CD4-positive, alpha-beta T cell treated with Interferon gamma for 1 hour (primary cell): ENCODE measurements at places on chromosomes 12 and 14.

DNA sequence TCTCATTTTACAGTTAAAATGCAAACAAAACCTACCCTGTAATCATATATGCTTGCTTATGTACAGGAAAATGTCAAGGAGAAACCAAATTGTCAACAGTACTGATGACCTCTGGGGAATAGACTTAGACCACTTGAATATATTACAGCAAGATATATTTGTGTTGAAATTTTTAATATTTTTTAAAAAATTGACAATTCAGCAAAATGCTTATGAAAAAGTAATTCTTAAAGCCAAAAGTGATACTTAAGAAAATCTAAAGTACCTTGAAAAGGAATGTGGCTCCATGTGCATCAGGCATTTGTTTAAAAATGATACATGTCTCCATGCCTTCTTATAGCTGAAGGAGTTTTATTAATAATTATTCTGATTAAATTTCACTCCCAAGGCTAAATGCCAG is 49.2 kb downstream of the PTPN21 start:
- no peak for DNase-seq

DNA sequence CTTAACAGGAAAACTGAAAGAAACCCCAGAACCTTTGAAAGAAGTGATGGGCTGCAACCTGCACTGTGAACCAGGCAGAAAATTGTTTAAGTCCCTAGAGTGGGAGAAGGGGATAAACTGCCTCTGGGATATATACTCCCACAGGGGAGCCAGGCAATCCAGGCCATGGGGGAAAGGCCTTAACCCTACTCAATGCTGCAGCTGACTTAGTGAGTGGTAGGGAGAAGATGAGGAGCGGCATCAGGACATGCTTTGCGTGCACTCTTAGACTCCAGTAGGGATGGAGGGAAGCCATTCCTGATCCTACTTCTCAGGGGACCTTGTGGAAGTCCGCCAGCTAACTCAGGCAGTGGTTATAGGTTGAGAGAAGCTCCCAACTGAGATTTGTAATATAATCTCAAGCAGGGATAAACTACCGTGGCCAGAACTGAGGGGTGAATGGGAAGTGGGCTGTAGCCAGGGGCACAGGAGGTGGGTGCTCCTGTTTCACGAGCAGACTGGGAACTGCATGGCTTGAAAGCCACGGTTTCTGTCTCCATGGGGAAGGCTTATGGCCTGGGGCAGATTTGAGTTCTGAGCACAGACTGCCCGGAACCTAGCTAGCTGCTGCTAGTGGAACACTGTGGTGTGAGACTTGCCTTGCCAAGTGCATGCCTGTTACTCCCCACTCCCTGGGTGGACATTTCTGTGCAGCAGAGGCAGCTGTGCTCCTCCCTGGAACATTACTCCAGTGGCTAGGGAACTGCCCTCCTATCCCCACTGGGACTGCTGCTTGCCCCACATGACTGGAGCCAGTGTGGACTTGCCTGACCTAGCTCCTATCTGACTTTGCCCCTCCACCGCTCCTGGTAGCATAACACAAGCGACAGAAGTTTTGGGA is 119.2 kb upstream of the SCAF11 start:
- no peak for DNase-seq

- DNase-seq: no peak
These were observed 186.0 kb downstream of the PAH start for GRCh38 chr12:102730996-102731395.

GRCh38 chr14:92684801-92685560 is 63.4 kb downstream of the LGMN start:
- DNase-seq: no peak

- DNase-seq: no peak
These were observed 156.6 kb downstream of the FOXA1 start for GRCh38 chr14:37438444-37438843.

DNA sequence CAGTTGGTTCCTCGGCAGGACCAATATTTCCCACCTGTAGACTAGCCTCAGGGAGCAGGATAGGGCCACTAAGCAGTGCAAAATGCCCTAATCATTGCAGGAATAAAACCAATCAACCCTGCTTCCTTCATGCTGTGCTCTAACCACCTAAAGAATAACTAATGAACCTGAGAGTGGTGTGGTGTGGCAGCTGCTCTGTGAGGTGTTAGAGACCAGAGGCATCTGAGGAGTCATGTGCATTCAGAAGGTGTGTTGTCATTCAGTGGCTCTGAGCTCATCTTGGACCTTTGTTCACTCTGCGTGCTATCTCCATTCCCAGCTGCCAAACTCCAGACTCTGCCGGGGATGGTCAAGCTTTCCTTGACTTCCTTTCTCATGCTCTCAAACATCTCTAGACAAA is 136.7 kb upstream of the EGLN3 start:
- DNase-seq: no peak

- peak; percentile 64 for DNase-seq
These were observed 69.6 kb downstream of the MOK start for GRCh38 chr14:102235275-102235897.

- no peak for DNase-seq
These were observed 81.7 kb downstream of the TNFAIP2 start for GRCh38 chr14:103204852-103205540.

- DNase-seq: peak; percentile 0
These were observed 382.3 kb downstream of the ALG10 start for GRCh38 chr12:34404377-34405285.

DNA sequence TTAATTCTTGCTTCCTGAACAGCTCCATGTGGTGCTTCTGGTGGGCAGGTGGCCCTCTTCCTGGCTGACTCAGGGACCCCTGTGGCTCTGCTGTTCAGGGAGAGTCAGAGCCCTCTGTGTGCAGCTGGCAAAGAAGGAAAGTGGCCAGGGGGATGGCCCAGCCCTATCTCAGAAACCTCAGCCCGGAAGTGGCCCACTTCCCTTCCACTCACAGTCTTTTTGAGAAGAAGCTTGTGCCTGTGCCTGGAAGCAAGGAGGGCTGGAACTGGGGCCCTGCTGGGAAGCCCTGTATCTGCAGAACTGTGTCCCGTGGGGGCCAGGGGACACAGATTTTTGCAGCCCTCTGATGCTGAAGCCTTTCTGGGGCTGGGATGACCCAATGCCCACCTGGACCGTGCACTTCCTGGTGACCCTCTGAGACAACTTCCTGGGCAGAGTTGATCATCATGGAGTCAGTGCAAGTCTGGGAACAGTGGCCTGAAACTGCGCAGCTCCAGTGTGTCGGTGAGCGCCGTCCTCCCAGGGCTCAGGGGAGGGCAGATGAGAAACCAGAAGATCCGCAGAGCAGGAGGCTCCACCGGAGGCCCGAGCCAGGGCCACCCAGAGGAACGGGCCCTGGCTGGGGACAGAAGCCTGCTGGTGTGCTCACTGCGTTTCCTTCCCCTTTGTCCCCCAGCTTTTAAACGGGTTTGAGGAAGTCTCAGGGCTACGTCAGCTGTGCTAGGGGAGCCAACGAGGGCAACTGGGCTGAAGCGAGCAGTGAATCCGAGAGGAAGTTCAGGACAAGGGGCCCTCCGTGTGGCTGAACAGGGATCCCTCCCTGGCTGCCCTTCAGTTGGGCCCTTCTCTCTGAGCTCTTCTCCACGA is 217.4 kb upstream of the RTL1 start:
- DNase-seq: peak; percentile 71

DNA sequence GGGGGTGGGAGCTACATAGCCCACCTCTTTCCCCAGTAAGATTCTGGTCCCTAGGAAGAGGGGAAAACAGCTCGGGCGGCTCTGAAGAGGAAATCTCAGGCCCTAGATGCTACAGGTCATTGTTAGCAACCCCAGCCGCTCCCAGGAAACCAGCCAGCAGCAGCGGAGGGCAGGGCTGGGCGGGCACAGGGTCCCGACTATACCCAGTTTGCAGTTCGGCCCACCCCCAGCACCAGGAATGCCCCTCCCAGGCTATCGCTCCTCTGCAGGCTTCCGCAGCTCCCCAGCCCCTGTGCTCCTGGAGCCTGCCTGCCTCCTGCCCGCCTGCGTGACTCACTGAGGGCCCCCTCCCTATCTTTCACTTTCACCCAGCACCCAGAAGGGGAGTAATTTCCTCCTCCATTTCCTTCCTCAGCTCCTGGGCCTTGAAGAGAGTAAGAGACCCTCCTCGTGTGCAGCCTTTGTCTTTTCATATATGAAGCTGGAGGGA is 27.2 kb upstream of the PNMA1 start:
- DNase-seq: peak; percentile 57

- DNase-seq: peak; percentile 55
These were observed 13.7 kb downstream of the COL2A1 start for GRCh38 chr12:47990351-47991105.

- DNase-seq: no peak
These were observed 73.4 kb upstream of the ATP2B1 start for GRCh38 chr12:89781946-89782550.

DNA sequence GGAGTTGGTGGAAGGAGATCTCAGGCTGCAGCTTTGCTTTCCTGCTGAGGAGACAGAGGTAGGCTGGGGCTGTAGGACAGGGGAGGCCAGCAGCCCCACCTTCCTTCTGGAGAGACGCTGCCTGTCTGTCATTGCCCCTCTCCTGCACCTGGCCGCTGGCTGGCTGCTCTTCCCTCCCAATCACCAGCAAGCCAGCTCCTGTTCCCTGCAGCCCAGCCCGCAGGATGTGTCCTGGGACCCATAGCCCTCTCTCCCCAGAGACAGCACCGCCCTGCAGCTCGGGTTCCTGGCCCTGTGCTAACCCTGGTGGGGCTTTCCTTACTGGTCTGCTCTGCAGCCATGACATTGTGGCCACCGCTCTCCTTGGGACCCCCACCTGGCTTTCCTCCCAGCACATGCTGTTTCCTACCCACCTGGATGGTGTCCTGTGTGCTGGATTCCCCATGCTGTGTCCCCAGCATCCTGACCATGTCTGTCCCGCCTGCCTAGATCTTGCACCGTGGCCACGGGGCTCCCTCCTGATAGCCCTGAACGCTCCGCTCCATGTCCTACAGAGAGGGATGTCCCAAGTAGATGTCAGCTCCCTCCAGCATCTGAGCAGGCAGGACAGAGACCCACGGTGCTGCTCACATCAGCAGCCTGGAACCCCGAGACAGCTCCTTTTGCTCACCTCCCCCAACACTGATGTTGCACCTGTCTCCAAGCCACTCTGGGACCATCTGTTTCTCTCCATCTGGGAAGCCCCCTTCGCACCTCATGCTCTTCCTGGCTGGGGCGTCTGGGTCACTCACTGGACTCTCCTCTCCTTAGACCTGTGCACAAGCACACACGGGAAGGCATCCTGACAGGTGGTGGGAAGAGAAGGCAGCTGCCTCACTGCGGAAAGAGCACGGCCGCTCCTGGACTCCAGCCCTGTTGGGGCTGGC is 1.1 kb upstream of the MTA1 start:
- no peak for DNase-seq

DNA sequence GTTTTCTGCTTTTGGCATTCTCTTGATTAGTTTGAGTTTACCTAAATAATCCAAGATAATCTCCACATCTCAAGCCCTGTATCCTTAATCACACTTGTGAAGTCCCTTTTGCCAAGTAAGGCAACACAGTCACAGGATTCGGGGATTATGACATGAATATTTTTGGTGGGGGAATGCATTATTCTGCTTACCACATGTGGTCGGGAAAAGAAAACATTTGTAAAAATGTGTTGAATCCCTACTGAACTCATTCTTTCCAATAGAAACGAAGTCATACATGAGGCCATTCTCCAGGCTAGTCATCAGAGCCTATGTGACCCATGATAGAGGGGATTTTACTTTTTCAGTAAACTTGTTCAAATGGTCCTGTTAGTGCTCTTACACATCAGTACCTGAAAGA is 58.5 kb upstream of the PRICKLE1 start:
- DNase-seq: no peak

DNA sequence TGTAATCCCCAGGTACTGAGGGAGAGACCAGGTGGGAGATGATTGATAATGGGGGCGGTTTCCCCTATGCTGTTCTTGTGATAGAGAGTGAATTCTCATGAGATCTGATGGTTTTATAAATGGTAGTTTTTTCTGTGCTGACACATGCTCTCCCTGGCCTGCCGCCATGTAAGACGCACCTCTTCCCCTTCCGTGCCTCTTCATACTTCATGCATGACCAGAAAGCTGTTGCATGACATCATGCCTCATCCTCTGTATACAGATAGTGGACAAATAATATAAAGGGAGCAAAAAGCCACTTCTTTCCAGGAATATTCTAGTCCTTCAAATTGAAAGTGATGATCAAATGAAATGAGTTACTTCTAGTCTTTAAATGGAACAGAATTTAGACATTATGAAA is 47.3 kb upstream of the LRIG3 start:
- no peak for DNase-seq

- DNase-seq: no peak
These were observed 266.2 kb downstream of the TMTC2 start for GRCh38 chr12:82952946-82953345.

DNA sequence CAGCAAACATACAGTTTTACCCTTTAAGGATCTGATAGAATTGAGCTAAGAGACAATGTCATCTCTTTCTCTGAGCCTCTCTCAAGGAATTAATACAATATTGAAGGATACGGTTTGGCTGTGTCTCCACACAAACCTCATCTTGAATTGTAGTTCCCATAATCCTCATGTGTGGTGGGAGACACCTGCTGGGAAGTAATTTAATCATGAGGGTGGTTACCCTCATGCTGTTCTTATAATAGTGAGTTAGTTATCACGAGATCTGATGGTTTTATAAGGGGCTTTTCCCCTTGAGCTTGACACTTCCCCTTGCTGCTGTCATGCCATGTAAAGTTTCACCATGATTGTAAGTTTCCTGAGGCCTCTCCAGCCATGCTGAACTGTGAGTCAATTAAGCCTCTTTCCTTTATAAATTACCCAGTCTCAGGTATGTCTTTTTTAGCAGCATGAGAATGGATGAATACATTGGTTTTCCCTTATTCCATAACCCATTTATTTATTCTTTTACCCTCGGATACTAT is 47.6 kb downstream of the TMEM30B start:
- DNase-seq: no peak

DNA sequence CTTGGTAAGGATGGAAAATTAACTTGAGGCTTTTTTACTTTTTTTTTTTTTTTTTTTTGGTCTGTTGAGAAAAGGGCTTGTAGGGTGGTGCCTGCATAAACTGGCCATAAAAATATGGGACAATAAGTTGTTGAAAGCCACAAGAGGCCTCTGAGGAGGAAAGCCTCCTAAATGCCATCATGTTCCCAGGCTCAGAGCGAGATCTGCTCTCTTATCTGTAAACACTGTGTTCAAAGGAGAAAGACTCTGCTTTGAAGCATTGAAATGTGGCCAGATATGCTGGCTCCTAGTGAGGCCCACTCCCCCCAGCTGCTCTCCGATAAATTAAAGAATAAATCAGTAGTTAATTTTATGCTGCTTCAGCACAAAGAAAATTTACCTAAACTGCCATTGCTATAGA is 504.9 kb downstream of the DIO2 start:
- DNase-seq: no peak

DNA sequence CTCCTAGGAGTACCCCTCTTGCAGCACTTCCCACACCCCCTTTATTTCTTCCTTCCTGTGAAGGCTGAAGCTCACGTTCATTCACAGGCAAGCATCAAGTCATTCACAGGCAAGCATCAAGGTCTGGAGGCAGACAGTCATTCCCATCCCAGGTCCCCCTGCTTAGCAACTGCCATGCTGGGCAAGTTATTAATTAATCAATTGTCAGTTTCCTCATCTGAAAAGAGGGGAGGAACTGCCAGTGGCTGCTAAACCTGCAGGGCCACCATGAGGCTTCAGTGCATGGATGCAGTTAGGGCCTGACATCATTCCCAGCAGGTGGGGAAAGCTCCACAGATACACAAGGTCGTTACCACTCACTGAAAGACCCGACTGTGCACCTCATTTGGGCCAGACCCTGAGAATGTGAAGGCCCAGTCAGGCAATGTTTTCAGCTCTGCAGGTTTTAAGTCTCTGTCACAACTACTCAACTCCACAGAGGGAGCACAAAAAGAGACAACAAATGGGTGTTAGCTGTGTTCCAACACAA is 85.0 kb upstream of the GPR68 start:
- DNase-seq: no peak

- no peak for DNase-seq
These were observed 22.3 kb downstream of the PPM1H start for GRCh38 chr12:62912644-62913043.
